ENCODE measurements at places on chromosomes 6 and 20.

GRCh38 chr6:16564436-16564835 lies 196.8 kb downstream of the ATXN1 start:
- DNase-seq, result no peak

GRCh38 chr20:33765592-33765991 lies 33.8 kb downstream of the ZNF341 start:
- no peak for DNase-seq

DNA sequence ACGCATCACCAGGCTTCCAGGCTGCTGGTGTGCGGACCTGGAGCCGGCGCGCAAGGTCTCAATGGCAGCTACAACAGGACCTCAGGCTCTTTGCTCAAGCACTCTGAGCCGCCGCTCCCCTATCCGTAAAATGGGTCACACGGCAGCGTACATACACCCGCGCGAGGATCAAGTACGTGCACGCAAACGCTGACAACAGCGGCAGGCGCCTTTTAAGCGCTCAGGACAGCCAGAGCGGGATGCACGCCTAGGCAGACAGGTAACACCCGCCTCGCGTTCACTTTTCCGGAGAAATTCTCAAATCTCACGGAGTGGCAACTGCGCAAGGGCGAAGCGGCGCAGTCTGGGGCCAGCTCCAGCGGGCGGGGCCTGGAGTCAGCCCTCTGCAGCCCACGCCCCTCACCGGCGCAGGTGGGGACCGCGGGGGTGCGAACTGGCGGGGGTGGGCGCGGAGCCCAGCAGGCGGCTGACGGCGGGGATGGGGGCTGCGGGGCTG lies 535 bp downstream of the EXOC2 start:
- DNase-seq, result peak; percentile 19

DNA sequence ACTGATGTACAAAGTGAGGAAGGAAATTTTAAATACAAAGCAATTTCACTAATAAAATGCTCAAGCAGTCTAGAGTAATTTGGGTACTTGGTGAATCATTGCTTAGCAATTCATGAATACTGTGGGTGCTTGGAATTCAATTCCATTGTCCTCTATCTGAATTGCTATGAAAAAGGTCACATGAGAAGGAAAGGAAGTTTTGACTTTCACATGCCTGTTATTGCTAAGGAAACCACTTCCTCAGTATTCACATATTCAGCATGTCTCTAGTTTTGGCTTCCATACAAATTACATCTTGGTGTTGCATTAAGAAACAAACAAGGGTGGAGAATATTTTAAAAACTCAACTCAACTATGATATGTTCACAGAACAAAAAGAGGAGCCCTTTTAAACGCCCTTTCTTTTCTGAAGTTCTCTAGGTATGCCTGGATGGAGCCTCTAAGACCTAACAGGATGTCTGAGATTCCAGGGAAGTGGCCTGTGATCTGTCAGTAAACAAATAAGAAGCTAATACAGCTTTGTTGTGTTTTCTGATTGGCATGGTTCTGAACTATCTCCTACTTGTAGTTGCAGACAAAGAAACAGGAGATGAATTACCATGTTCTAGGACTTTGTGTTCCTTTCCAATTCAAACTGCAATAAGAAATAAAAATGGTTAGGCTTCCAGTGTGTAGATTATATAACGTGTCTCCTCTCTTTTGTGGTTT lies 190.4 kb downstream of the OGFRL1 start:
- no peak for DNase-seq

GRCh38 chr20:14992153-14992552 lies 654.7 kb upstream of the FLRT3 start:
- no peak for DNase-seq

GRCh38 chr6:6793388-6794250 lies 205.1 kb downstream of the LY86 start:
- DNase-seq, result no peak

- DNase-seq, result no peak
Measured at GRCh38 chr20:52847029-52847660, 125.0 kb upstream of the TSHZ2 start.

DNA sequence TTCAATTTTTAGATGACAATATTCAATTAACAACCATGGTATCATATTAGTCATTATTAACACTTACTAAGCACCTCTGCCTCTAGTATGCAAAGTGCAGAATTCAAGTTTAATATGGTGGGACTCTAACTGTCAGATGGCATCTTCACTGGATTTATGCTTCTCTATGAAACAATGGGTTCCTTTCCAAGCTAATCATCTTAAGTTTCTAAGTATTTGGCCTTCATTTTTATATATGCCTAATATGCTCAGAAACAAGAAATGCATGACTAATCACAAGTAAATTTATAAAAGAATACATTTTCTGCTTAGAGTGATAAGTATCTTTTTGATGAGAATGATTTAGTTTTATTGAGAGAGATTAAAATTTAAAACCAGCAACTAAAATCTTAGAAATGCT lies 144.7 kb downstream of the HIVEP2 start:
- no peak for DNase-seq

DNA sequence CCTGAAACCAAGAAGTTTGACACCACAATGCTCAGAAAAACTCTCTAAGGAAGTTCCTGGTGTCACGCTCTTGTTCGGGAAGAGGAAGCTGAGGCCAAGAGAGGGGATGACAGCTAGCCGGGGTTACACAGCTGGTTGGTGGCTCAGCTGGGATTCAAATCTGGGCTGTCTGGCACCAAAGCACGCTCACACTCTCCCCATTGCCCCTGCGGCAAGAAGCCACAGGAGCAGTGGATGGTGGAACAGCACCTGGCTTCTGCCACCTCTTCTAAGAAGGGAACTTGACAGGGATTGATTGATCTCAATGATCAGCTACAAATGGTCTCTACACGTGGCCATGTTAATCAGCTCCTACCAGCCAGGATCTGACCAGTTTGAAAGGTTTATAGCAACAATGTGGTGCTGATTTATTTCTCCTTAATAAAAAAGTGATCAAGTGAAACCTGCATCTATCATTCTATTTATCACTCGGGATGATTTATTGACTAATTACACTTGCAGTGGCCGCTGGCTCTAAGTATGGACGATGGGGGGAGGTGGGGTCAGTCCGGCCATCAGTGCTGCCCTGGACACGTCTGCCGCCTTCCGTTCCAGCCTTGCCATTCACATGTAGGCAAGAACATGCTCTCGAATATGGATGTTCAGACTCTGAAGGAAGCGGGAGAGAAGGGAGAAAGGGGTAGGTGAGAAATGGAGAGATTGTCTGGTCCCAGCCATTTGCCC lies 71.9 kb upstream of the TOP1 start:
- no peak for DNase-seq

DNA sequence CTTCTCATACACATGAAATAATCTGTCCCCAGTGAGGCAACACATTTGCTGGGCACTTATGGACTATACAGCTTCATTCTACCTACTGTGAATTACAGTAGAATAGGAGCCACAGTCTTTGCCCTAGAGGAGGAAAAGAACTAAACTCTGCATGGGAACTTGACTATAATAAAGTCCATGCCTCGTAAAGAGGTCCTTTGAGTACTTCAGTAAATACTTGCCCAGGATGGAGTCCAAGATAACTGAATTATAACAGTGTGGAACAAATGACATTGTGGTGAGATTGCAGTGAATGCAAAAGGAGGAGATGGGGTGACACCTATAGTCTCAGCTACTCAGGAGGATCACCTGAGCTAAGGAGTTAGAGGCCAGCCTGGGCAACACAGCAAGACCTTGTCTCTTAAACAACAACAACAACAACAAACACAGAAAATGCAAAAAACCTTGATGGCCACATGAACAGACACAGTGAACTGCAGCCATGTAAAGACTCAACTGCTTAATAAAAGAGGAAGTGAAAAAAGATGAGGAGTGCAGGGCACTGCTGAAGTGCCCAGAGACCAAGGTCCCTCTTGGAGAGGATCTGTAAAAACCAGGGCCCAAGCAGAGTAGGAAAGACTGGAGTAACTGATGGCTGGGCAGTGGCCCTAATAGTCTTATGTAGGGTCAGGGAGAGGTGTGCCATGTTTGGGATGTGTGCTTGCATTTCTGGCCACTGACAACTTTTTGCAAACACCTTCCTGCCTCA lies 3.7 kb downstream of the MRPS18A start:
- DNase-seq, result no peak

- DNase-seq, result no peak
Measured at GRCh38 chr6:119147101-119148053, 68.9 kb upstream of the FAM184A start.

- DNase-seq, result no peak
Measured at GRCh38 chr20:11906626-11907480, 10.8 kb upstream of the BTBD3 start.

GRCh38 chr20:45098103-45098773 lies 2.7 kb downstream of the KCNS1 start:
- DNase-seq, result no peak

DNA sequence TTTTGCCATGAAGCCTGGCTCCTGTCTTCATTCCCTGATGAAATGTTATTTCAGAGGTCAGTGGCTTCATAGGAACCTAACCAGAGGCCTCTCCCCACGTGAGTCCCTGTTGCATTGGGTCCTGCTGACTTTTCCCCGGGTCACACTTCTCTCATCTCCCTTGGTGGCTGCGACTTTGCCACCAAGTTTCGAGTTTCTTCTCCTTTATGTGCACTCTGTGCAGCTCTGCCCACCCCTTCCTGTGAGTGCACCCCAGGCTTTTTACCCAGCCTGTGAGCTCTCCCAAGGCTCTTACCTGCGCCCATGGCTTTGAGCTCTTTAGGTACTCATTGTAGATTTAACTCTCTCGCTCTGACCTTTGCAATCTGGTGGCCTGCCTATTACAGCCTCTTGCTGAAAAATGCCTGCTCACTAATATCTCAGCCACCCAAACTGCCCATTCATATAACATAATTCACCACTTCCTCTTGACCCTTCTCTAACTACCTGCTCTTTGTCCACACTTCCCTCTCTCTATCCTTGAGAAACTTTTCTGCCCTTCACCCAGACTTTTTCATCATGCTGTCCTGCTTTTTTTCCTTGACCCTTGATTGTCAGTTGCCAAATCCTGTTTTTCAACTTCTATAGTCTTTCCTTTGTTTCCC lies 105.9 kb downstream of the SASH1 start:
- no peak for DNase-seq

GRCh38 chr20:39299783-39300182 lies 337.6 kb downstream of the DHX35 start:
- no peak for DNase-seq

- no peak for DNase-seq
Measured at GRCh38 chr6:124099520-124099919, 295.9 kb downstream of the NKAIN2 start.

DNA sequence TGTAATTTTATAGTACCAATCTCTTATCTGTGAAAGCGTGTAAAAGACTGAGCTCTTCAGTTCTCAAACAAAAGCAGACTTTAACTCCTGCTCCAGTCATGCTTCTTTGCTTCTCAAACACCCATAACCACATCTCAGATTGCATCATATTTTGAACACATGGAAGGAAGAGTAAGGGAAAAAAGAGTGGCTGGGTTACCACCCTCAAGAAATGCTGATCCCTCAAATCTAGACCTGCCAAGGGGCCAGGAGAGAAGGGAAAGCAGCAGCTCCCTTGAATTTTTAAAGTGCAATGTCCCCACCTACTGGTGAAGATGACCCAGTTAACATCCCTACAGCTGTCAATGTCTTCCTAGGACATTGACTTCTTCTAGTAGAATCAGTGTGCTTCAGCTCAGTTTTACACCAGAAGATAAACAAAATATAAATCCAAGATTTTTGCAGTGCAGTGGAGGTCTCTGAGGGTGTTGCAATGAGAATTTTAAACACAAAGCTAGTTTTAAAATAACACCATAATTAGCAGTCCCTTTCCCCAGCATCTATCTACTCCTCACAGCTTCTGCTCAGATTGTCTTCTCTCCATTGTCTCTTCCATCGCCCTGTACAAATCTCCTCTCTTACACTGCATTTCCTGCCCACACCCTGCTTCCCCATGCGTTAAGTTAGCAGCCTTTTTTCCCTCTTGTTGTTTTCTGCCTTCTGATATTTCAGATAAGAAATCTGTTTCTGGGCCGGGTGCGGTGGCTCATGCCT lies 22.6 kb upstream of the HLA-DQB2 start:
- no peak for DNase-seq

DNA sequence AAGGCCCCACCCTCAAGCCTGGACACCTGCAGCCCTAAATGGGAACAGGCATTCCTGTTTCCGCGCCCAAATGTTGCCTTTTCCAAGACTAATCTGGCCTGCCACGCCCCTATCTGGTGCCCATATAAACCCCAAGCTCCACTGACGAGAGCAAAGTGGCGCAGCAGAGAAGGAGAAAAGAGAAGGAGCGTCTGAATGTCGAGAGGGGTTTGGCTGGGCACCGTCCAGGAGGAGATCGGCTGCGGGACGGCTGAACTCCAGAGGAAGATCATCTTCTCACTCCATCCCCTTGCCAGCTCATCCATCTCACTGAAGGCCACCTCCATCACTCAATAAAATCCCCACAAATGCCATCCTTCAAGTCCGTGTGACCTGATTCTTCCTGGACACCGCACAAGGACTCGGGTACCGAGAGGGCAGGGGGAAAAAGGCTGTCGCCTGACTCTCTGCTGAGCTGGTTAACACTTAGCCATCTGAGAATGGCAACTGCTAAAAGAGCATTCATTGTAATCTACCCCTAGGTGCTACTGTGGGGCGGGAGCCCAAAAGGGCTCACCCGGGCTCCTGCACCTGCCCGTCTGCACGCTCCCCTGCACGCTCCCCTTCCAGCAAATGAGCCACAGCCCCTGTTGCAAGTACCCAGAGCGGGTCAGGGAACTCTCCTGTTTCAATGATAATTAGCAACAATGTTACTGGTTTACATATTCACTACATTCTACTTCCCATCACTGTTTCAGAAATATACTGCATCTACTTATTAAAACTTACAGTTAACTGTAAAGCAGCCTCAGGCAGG lies 23.5 kb downstream of the TAF4 start:
- no peak for DNase-seq

GRCh38 chr6:32436995-32437836 lies 2.5 kb upstream of the HLA-DRA start:
- DNase-seq, result no peak

DNA sequence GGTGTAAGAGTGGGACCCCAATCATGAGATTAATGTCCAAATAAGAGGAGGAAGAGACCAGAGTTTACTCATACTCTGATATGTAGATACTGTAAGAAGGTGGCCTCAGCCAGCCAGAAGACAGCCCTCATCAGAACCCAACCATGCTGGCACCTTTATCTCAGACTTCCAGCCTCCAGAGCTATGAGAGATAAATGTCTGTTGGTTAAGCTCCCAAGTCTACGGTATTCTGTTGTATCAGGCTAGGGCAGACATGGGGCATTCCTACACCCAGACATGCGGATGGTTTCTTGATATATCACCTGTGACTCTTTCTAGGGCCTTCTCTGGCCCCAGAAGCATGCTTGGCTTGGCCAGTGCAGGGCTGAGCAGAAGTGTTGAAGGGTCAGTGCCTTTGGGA lies 247.4 kb upstream of the RIN2 start:
- no peak for DNase-seq
